KBM-7 (cell line): ENCODE measurements at places on chromosomes 4 and X.

DNA sequence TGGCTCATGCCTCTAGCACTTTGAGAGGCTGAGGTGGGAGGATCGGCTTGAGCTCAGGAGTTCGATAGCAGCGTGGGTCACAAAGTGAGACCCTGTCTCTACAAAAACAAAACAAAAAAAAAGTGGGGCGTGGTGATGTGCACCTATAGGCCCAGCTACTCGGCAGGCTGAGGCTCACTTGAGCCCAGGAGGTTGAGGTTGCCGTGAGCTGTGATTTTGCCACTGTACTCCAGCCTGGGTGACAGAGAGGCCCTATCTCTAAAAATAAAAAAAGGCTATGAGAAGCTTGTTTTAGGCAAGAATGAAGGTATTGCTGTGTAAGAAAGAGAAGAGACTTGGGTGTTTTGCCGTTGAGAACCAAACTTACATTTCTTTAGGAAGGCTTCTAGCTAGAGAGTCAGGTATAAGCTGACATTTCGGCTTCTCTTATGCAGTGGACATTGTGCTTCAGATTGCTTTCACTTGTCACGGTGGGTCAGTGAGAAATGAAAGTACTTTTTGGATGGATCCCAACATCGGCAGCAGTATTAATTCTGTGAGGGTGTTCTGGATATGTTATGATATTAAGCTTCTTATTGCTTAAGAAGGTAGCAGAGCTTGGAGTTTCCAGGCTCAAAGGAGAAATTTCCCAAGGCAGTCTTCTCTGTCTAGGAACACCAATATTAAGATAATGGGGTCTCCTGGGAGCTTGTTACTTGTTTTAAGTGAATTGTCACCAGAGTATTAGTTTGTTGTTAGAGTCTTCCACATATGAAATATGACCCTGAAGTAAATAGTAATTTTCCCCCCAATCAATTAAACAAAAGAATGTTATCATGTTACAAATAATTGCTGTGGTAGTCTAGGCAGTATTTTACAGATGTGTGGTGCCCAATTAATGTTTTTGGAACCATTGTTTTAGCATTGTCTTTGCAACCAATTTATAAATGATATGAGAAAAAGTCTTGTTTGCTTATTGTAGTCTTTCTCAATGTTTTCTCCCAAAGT, 17.6 kb downstream of the TMEM131L start:
- DNase-seq = no peak

GRCh38 chrX:151687635-151688034, 7.6 kb upstream of the PRRG3 start:
- no peak for DNase-seq

- no peak for DNase-seq
Observed at GRCh38 chr4:85246055-85246454, 228.9 kb upstream of the ARHGAP24 start.

GRCh38 chrX:119503484-119503861, 35.2 kb downstream of the SLC25A5 start:
- DNase-seq = no peak

- DNase-seq = no peak
Observed at GRCh38 chr4:8293131-8293975, 23.8 kb downstream of the HTRA3 start.

DNA sequence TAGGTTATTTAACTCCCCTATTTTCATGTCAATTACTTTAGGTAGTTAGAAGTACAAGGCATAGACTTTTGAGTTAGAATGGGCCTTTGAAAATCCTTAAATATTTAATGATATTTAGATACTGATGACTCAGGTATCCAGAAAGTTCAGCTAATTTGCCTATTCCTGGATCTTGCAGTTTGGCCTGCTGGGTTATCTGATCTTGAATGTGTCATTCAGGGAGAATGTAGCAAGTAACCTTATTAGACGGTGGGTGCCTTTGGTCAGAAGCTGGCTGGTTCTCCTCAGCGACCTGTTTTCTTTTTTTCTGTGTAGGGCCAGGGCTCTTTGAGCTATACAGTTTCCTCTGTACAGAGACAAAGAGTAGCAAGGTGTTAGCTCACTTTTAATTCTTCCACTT, 42.0 kb downstream of the MTM1 start:
- no peak for DNase-seq

- DNase-seq = no peak
Observed at GRCh38 chrX:56031409-56031808, 200.7 kb upstream of the KLF8 start.

DNA sequence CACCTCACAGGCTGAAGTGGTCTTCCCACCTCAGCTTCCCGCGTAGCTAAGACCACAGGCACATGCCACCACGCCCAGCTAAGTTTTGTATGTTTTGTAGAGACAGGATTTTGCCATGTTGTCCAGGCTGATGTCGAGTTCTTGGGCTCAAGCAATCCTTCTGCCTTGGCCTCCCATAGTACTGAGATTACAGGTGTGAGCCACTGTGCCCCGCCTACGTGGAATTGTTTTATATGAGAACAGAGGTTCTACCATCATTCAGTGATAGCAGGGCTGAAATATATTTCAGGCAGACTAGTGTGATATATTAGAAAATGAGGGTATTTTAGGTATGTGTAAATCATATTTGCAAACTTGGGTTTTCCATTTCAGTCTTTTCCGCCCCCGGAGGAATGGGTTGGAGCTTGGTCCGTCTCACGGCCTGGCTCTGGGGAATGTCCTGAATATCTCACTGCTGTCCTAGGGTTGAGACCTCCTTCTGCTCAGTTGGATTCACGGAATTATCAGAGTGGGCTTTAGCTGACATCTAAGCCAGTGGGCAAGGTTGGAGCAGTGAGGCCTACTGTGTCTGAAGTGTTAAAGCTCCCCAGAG, 19.9 kb downstream of the NSD2 start:
- no peak for DNase-seq

DNA sequence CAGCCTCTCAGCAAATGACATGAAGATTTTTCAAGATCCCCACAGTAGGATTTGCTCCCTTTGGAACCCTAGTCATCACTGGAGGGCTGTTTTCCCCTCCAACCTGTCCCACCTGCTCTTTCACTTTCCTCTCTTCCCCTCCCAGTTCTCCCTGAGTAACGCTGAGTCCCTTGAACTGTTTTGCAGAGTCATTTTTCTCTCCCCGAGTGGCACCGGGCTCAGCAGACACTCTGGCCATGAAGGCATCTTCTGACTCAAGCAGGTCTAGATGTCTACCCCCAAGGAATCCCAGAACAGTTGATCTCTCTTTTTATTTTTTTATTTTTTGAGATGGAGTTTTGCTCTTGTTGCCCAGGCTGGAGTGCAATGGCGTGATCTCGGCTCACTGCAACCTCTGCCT, 52.2 kb downstream of the HTRA3 start:
- DNase-seq = no peak

- DNase-seq = no peak
Observed at GRCh38 chr4:110550260-110550659, 72.6 kb downstream of the PITX2 start.

DNA sequence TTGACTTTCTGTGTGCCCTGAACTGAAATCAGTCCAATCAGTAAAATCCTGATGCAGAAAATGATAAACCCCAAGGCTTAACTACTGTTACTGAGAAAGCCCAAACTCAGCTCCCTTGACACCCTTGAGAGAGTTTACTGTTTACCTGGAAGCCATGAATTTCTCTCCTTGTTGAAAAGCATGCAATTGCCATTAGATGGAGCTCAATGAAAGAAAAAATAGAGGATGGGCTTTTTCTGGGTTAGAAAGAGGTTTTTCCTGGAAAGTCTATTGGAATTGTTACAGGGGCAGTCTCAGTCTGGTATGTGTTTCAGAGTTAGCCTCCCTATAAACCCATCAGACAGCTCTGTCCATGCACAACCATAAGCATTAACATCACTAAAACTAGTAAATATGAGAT, 66.4 kb upstream of the C4orf54 start:
- DNase-seq = no peak

DNA sequence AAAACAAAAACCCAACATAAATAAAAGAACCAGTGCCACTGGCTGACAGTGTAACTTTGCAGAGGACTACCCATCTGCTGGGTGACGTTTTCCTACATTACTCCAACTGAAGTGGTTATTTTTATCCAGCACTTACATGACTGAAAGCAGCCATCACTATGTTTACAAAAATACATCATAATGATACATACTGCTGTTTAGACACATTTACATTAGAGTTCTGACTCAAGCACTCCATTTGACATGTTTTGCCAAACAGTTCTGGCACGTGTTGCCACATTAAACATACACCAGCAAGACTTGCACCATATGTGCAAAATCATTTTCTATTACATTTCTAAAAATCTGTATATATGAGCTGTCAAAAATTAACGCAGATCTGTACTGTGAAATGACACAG, 39.6 kb downstream of the BEND4 start:
- no peak for DNase-seq

DNA sequence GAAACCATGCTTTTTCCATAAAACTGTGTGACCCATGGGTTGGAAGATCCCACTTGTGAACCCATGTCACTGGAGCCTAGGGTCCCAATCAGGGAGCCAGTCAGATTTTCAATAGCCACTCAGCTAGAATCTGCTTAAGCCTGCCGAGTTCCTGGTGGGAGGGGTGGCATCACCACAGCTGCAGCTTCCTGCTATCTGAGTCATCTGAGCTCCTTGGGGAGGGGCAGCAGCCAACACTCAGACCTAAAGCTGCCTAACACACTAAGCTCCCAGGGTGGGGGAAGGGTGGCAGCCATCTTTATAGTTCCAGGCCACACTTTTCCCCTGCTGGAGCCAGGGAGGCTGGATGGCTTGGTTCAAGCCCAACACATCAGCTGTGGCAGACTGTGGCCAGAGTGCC, 350.1 kb downstream of the C4orf33 start:
- DNase-seq = no peak

DNA sequence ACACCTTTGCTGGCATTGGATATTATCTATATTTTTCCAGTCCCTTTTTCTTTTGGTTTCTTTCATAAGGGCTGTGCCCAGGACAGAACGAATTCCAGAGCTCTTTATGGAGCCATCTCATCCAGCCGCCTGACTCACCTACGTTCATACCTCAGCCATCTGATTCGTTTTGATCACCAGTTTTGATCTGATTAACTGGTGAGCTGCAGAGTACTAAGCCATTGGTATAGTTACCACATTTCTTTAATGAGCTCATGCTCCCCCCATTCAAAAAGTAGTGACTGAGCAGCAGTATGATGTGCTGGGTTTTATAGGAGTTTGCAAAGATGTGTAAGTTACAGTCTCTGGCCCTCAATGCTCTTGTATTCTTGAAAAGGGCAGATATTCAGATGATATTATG, 43.0 kb upstream of the CDKN2AIP start:
- no peak for DNase-seq

DNA sequence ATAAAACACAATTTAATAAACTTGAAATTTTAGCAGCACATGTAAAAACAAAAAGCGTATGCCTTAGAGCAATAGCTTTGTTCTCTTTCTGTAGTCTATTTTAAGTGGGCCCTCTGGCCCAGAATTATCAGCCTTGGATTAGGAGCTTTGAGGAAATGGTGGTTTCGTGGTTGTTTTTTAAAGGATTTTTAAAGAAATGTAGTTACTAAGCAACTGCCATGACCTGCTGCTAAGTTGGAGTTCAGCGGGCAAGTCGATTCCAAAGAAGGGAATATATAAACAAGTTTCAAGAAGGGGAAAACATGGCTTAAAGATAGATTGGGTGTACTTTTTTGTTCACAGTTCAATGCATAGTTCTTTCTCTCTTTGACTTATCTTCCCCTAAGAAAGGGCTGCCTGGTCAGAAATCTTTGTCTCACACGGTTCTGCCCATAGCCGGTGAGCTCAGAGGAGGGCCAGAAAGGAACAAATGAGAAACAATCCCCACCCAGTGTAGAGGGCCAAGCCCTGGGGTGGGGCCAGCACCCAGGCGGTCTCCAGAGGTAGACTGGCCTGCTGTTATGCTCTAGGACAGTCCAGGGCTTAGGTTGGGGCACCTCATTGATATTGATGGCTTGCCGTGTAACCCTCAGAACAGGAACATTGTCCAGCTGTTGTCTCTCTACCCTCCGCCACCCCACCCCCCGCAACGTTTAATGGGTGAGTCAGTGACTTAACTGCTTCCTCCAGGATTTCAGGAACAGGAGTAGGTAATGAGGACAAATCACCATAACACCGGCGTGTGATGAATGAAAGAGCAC, 32.5 kb downstream of the DLG3 start:
- DNase-seq = peak; percentile 87

DNA sequence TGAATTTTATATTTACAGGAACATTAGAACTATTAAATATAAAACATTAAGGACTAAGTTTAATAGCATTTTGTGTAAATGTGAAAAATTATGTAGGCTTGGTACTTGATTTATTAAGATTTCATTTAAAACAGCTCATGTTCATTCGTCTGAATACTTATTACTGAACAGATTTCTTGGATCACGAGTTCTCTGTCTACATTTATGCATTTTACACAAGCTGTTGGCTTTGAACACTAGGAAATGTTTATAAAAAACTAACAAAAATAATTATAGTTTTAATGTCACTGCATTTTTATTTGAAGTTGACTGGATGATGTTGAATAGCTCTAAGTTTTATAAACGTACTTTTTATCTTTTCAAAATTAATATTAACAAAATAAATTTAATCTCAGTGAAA, 888.7 kb downstream of the CCSER1 start:
- no peak for DNase-seq

GRCh38 chr4:95129821-95130311, 372.1 kb downstream of the BMPR1B start:
- peak; percentile 28 for DNase-seq

- DNase-seq = no peak
Observed at GRCh38 chr4:34181311-34181841, 2062.9 kb downstream of the ARAP2 start.

GRCh38 chrX:40154250-40154852, 56.6 kb upstream of the BCOR start:
- DNase-seq = peak; percentile 68

DNA sequence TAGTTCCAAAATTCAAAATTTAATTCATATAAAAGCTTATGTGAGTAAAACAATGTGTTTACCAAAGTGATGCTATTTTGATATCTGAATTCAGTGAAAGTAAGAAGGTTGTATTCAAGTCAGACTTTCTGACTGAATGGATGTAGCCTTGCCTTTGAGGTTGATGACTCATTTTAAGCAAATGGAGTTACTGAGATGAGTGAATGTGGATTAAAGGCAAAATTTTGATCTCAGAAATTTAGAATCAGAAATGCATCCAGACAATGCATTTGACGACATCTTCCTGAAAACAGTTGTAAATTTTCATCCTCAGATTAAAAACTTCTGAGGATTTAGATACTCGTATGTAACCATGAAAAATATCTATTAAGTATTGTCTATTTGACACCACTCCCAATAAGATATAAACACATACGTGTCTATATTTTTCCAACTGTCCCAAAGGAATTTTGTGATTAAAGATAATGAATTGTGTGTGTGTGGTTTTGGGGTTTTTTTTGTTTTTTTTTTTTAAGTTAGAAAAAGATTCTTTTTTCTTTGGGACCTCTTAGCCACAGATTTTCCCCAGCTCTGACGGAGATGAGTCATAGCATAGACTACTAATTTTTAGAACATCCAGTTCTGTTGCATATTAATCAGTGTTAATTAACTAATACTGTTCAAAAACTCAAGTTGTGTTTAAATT, 34.4 kb downstream of the NFKB1 start:
- DNase-seq = no peak

- DNase-seq = no peak
Observed at GRCh38 chr4:37693450-37694190, 7.4 kb upstream of the RELL1 start.
